Naive thymus-derived CD8-positive, alpha-beta T cell (primary cell): ENCODE measurements at places on chromosomes 5 and 9.

- DNase-seq, result no peak
Observed at GRCh38 chr9:117543089-117543488, 128.2 kb upstream of the ASTN2 start.

GRCh38 chr9:27743490-27743889 lies 170.2 kb upstream of the C9orf72 start:
- no peak for DNase-seq

DNA sequence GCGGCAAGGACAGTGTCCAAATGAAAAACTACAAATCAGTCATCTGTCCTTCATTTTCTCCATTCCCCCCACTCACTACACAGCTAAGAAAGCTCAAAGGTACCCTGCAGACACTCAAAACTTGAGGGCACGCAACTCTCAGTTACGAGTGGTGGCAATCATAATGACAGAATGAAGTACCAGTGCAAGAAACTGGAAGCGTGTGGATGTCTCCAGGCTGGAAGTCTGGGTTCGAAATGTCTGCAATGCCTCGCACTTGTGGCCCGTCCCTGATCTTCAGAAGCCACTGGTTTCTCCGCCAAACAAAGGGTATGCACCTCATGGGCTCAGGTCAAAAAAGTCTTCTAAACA lies 597 bp upstream of the CENPH start:
- DNase-seq, result no peak

DNA sequence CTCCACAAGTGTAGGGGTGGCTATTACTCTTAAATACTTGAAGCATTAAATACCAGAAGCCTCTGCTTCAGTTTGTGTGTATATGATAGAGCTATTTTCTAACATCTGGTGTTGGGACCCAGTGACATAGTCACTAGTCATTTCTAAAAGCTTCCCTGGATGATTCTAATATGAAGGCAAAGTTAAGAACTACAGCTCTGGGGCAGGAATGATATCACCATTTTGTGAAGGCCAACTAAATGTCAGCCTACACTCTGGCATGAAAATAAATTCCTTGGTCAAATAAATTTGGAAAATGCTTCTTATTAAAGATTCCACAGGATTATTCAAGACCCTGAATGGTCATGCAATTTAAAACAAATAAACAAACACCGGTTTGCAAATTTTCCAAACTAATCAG lies 197.7 kb downstream of the PLK2 start:
- no peak for DNase-seq

GRCh38 chr5:106136061-106136460 lies 1534.7 kb downstream of the EFNA5 start:
- DNase-seq, result no peak

GRCh38 chr5:149561848-149562247 lies 10.6 kb upstream of the CSNK1A1 start:
- no peak for DNase-seq

GRCh38 chr5:112006721-112007120 lies 249.7 kb upstream of the NREP start:
- DNase-seq, result no peak

- no peak for DNase-seq
Observed at GRCh38 chr5:31886206-31886605, 247.3 kb downstream of the PDZD2 start.

- peak; percentile 94 for DNase-seq
Observed at GRCh38 chr9:129258124-129258822, 80.2 kb upstream of the IER5L start.

DNA sequence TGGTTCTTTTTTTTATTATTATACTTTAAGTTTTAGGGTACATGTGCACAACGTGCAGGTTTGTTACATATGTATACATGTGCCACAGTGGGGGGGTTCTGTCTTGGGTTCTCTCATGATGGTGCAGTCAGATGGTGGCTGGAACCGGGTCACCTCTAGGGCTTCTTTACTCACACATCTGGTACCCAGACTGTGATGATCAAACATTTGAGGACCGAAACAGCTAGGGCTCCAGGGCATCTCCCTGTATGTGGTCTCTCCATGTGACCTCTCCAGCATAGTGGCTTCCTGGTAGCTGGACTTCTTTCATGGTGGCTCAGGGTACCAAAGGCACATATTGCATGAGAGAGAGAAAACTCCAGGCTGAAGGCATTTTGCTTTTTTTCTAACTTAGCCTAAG lies 9.8 kb upstream of the CRHBP start:
- no peak for DNase-seq

DNA sequence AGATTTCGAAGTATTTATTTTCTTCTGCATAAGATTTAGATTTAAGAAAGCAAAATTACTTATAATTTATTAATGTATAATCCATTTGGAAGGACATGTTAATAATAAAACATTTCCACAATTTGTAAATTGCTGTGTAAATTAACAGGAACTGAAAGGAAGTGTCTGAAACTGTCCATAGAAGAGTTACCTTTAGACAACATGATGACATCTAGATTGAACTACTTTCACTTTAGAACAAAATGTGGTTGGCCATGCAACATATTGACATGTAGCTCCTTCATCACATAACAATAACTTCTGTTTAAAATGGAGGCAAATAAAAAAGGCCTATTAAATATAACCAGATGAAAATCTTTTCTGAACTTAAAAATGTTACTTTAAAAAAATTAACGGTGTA lies 1849.5 kb upstream of the ACO1 start:
- no peak for DNase-seq

DNA sequence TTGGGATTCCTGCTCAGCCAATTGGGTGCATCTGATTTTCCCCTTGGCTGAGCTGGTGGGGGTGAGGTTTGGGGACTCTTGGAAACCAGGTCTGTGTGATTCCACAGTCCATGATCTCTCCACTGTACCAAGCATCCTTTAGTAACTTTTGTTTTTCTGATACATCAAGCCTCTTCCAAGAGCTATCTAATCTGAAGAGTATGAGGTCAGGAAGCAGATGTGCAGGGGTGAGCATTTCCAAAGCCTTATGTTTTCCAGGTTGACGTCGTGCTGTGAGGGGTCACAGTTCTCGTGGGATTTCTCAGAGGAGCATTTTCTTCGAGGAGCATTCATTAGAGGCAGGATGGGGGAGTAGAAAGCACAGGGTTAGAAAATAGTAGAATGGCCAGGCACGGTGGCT lies 95.3 kb downstream of the KLF4 start:
- DNase-seq, result no peak
